Glutamatergic neuron (in vitro differentiated cells): ENCODE measurements at places on chromosomes 5 and 9. TPM values are rescaled to one million over a fixed set of nuclear protein-coding genes. Genes with fewer than 3 reads are reported as not detected.

Gene SMIM33
- total RNA-seq: not detected

Gene RIC1
- total RNA-seq: 9.7 TPM

Gene SOWAHA
- total RNA-seq: 0.12 TPM

Gene ISOC1
- total RNA-seq: 4.8 TPM

- no peak overlapping the region for H3K27ac ChIP-seq
- peaks cover 2% of the 10 kb centered on the region for H3K4me1 ChIP-seq
- no peak for DNase-seq
- H3K27me3 ChIP-seq: no peaks in the 10 kb centered on the region
- H3K4me3 ChIP-seq: no peak overlapping the region
These were observed 406.4 kb downstream of the HTR1A start for GRCh38 chr5:63555874-63556273.

- DNase-seq: no peak
- no peaks in the 10 kb centered on the region for H3K27me3 ChIP-seq
- H3K27ac ChIP-seq: no peak overlapping the region
- H3K4me3 ChIP-seq: no peak overlapping the region
These were observed 82.1 kb downstream of the GIN1 start for GRCh38 chr5:103037673-103038455.

DNA sequence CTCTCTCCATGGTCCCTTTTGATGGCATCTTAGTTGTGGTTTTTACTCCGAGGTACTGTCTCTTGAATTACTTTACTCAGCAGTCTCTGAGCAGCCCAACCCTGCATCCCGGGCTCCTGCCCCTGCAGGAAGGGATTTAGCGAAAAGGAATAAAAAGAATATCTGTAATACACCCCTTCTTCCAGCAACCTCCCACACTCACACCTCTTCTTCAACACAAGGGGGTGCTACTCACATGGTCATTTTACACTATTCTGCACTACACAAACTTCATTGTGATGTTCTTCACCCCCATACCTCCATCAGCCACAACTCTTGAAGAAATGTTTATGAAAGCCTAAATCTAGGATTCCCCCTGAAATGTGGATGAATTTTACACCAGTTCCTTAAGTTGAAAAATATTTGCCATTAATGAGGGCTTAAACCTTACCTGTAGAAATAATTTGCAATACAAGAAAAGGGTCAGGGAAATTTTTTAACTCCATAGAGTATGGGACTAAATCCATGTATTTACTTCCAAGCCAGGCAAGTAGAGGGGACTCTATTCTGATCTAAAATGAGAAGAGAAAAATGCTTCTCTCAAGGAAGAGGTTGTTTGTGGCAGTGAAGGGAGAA lies 26.0 kb downstream of the TPD52L3 start:
- H3K4me3 ChIP-seq: no peak overlapping the region
- H3K36me3 ChIP-seq: no peaks in the 10 kb centered on the region
- H3K4me1 ChIP-seq: no peaks in the 10 kb centered on the region

DNA sequence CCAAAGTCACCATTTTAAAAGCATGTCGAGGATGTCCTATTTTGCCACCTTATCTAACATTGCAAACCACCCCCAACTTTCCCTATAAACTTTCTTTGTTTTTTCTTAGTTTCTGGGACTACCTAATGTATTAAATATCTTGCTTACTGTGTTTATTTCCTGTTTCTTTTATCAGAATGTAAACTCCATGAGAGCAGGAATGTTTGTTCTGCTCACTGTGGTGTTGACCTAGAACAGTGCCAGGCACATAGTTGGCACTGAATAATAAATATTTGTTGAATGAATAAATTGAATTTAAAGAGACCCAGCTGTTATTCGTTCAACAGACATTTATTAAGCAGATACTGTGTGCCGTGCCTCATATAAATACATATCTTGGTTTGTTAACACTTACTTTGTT lies 35.2 kb downstream of the MACIR start:
- H3K27ac ChIP-seq: no peak overlapping the region
- H3K4me3 ChIP-seq: no peak overlapping the region
- no peaks in the 10 kb centered on the region for H3K36me3 ChIP-seq
- no peaks in the 10 kb centered on the region for H3K27me3 ChIP-seq
- no peaks in the 10 kb centered on the region for H3K4me1 ChIP-seq
